CD4-positive, alpha-beta T cell treated with Interferon gamma for 1 hour (primary cell): ENCODE measurements at places on chromosomes 13 and 19.

DNA sequence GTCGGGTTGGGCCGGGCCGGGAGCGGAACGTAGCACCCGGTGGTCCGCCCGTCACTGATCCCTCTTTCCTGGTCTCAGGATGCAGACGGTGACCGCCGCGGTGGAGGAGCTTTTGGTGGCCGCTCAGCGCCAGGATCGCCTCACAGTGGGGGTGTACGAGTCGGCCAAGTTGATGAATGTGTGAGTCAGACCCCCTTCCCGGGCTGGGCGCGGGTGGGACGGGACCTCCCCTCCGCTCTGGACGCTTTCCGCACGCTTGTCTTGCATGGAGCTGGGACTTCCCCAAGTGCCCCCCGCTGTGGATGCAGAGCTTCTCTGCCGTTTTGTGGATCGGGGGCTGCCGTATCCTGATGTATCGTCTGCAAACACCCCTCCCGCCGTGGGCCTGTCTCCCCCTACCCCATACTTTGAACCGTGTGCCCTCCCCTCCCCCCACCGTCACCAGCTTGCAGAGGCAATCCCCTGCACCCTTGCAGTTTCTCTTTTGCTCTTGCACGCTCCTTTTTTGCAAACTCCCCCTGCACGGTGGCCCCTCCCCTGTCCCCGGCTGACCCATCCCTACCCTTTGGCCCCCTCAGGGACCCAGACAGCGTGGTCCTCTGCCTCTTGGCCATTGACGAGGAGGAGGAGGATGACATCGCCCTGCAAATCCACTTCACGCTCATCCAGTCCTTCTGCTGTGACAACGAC lies 669 bp downstream of the GADD45B start:
- peak; percentile 44 for DNase-seq

- no peak for DNase-seq
These were observed 757 bp upstream of the CLEC11A start for GRCh38 chr19:50722201-50723013.

DNA sequence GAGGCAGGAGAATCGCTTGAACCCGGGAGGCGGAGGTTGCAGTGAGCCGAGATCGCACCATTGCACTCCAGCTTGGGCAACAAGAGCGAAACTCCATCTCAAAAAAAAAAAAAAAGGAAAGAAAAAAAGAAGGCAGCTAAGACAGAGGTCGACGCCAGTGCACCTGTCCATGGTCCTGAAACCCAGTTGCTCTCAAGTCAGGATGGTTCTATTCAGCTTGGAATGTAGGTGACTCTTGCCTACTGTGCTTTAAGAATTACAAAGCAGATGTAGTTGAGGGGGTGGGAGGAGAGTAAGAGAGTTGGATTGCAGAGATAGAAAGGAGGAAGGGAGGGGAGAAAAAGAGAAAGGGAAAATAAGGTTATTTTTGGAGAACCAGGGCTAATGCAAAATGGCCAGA lies 18.7 kb downstream of the CACNG7 start:
- DNase-seq: no peak

GRCh38 chr13:73593199-73593765 lies 534.5 kb downstream of the KLF5 start:
- no peak for DNase-seq

DNA sequence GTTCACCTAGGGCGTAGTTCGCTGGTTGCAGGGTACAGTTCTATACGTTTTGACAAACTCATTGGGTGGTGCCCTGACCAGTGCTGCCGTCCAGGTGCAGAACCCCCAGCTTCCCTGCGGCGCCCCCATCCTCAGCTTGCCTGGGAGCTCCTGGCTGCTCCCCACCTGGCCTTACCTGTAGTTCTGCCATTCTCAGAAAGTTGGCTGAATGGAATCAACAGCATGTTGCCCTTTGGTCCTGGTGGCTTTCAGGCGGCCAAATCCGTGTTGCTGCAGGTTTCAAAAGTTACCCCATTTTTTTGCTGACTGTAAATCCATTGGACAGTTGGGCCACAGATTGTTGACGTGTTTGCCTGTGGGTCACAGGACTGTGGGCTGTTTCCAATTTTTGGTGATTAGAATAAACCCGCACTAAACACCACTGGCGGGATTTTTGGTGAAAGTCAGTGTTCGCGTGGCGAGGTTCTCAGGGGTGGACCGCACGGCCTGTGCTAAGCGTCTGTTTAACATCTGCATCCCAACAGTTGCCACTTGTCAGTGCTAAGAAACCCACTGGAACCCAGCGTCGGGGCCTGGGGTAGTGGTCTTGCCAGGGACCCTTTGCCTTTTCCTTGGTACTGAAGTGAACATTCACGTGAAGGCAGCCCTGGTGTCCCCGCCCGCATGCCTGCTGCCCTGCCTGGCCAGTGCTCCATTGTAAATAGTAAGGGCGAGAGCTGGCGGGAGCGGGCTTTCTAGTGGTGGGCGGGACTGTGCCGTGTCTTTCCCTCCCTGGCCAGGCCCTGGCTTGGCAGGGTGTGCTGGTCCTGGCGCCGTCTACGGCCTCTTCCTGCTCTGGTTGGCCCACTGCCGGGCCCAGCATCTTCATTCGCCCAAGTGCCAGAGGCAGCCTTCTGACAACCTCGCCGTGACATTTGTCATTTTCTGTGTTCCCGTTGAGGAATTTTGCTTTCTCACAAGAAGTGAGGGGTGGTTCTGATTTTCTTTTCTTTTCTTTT lies 3.3 kb downstream of the DOT1L start:
- no peak for DNase-seq

GRCh38 chr13:112907871-112908331 lies 61.1 kb upstream of the MCF2L start:
- DNase-seq: no peak

- peak; percentile 62 for DNase-seq
These were observed at the start of gene ALOX5AP for GRCh38 chr13:30735025-30735871. ALOX5AP (plus strand) TSS chr13:30735543; CDS start chr13:30735606, 63 bp downstream.

- no peak for DNase-seq
These were observed 198.0 kb downstream of the ZNF536 start for GRCh38 chr19:30570194-30570593.

DNA sequence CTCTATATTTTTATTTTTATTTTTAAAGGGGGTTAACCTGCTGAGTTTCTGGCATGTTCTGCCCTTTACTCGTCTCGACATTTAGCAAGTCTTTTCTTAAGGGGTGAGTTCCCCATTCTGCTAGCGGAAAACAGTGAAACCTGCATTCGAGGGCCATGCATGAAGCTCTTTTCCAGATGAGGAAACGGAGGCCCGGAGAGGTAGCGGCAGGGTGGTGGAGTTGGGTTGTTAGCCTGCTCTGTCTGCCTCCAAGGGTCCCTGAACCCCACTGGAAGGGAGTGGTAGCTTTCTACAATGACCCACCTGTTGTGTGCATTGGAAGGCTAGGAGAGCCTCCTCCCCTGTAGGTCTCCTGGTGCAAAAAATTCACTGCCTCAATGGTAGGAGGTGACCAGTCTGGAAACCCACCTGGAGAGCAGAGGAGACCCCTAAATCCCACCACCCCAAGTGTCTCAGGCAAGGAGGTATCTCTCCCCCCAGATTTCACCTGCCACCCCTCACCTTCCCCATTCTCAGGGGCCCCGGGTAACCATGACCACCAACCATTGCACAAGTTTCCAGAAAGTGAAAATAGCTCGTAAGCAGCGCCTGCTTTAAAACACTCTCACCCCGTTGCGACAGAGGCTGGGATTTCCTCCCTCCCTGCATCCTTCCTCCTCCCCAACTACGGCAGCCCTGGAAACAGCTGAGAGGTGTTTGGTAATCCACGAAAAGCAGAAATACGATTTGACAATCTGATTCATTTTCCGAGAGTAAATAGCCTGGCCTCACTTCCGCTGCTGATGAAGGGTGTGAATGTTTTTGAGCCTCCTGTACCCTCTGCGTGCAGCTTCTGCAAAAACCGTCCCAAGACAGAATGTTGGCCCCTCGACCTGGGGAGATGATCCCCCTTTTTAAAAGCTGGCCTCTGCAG lies 3.5 kb downstream of the KLF2 start:
- peak; percentile 87 for DNase-seq

- peak; percentile 92 for DNase-seq
These were observed at the start of gene ZNF350 for GRCh38 chr19:51986309-51987291. ZNF350 (minus strand) TSS chr19:51986840; CDS start chr19:51974360, 12,480 bp downstream.

- DNase-seq: peak; percentile 54
These were observed 1.9 kb downstream of the IFNL1 start for GRCh38 chr19:39297931-39298634.

DNA sequence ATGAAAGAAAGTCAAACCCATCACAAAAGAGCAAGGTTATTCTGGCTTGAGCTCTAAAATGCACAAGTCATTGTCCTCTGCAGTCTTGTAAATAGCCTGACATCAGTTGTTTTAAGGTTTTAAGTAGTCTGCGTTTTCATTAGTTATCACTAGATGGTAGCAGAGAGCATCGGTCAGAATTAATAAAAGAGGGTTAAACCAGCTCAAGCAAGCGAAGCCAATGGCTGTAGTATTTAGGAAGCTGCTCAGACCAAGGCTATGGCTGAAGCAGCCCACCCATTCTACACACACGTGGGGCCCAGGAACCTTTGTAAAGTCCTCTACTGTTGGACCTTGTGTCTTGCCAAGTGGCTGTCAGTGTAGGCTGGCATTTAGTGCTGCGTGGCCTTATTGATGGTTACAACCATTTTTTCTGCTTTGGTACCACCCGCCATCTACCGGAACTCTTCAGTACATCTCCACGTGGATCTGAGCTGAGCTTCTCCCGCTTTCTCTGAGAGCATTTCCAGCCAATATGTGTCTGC lies 13.3 kb upstream of the ZNF57 start:
- DNase-seq: no peak
